SW480 (cell line): ENCODE measurements at places on chromosomes 2 and 18.

DNA sequence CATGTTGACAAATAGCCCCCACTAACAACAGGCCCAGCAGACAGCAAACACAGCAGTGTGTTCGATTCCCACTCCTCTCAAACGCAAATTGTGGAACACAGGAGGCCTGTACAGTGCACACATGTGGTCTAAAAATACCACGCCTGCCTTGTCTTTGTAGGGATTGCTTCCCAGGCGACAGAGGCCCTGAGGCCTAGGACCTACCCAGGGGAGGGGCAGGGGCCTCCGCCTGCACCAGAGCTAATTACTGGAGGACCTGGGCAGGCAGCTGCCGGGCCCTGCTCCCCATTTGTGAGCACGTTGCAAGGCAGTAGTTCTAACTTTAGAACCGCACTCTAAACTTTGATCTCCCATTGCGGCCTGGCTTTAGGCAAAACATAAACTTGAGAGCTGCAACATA lies 316.0 kb downstream of the TXNL1 start:
- DNase-seq = no peak

DNA sequence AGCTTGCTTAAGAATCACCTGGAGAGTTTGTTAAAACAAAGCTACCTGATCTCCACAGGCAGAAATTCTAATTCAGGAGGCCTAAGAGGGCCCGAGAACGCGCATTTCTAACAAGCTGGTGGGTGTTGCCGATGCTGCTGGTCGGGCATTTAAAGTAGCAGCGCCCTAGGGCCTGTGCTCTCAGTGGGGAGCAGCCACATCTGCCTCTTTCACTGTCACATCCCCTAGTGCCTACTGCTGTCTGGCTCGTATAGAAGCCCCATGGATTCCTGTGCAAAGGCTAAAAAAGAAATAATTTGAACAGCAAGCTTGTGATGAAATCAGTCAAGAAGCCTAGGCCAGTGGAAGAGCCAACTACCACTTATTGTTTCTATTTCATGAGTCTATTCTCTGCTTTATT lies 126.7 kb upstream of the SMIM21 start:
- no peak for DNase-seq

- DNase-seq = no peak
These were observed 56.4 kb downstream of the TTC32 start for GRCh38 chr2:19845323-19845920.

DNA sequence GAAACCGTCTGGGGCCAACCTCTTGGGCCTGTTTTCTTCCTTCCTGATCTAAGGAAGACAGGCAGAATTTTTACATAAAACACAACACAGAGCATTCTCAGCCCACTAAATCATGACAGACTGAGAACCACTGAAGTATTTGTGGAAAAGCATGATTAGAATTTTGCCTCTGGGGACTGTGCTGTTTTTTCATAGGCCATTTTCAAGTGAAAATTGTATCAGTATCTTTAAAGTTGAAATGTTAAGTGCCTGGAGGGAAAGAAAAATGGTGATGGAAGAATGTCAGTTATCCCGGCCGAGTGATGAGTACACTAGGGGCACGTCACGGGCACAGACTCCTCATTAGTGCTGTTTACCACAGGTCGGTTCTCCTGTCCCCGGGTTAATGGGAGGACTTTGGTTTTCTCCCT lies 36.9 kb downstream of the EHD3 start:
- DNase-seq = no peak

- DNase-seq = no peak
These were observed 526.2 kb upstream of the TNP1 start for GRCh38 chr2:217386041-217386440.

- DNase-seq = no peak
These were observed 5.1 kb downstream of the NCK2 start for GRCh38 chr2:105749583-105750400.

GRCh38 chr2:39153312-39153711 lies 32.5 kb upstream of the SOS1 start:
- DNase-seq = no peak

DNA sequence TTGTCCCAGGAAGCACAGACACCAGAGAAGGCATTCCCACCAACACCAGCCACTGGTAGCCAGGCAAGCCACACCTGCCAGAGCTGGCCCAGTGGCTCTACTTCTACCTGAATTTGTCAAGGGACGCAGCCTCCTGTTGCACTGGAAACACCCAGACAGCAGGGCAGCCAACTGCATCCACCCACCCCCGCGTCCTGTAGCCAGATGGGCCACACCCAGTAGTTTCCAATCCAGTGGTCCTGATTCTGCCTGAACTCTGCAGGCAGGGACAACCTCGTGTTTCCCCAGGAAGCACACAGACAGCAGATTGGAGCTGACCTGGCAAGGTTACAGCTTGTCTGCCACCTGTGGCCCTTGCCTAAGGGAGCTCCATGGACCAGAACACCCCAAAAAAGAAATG lies 18.2 kb downstream of the PFN4 start:
- DNase-seq = no peak

DNA sequence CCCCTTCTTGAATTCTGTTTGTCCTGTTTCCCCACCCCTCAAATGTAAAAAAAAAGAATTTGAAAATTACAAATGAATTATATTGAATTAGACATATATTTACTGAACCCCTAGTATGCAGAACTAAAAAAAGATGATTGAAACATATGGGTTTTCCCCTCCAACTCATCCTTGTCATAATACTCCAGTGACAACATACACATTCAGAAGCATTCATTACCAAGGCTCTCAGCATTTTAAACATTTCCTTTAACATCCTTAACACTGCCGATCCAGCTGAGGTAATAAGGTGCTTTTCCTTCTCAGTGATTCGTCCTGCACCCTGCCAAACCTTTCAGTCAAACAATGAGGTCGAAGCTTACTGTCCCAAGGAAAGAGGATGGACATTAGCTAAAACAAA lies 53.1 kb upstream of the DTNB start:
- no peak for DNase-seq

- no peak for DNase-seq
These were observed 422.3 kb upstream of the CELF4 start for GRCh38 chr18:37987901-37988300.
